ENCODE measurements at places on chromosomes 12 and 14. TPM values are rescaled to one million over a fixed set of nuclear protein-coding genes. Genes with fewer than 3 reads are reported as not detected.

OR10A7 gene
- not detected for total RNA-seq

DTX1 gene
- 8.1 TPM for total RNA-seq

PROX2 gene
- not detected for total RNA-seq

SNAPC1 gene
- total RNA-seq: 2.7 TPM

DDN gene
- total RNA-seq: not detected

DNA sequence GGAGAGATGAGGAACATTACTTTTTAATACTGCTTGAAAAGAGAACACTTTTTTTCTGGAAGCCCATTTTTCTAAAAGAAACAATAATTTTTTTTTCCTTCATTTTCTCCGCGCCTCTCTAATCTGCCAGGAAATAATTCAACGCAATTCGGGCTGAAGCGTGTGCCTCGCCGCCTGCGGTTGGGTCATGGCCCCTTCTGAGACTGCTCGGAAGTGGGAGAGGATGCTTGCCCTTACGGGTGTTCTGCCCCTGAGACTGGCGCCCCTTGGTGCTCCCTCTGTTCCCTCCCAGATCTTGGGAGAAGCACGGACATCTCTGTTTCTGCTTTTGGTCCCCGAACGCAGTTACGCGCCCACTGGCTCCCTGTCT is 332 bp upstream of the TBC1D30 start:
- H3K36me3 ChIP-seq: no peaks in the 10 kb centered on the region
- H3K4me3 ChIP-seq: no peak overlapping the region
- no peak overlapping the region for H3K27ac ChIP-seq
- H3K4me1 ChIP-seq: no peaks in the 10 kb centered on the region

- no peak overlapping the region for H3K4me3 ChIP-seq
- H3K27me3 ChIP-seq: no peaks in the 10 kb centered on the region
- DNase-seq: no peak
- H3K4me1 ChIP-seq: no peaks in the 10 kb centered on the region
These were observed 727.6 kb downstream of the DIO2 start for GRCh38 chr14:79483477-79484388.

DNA sequence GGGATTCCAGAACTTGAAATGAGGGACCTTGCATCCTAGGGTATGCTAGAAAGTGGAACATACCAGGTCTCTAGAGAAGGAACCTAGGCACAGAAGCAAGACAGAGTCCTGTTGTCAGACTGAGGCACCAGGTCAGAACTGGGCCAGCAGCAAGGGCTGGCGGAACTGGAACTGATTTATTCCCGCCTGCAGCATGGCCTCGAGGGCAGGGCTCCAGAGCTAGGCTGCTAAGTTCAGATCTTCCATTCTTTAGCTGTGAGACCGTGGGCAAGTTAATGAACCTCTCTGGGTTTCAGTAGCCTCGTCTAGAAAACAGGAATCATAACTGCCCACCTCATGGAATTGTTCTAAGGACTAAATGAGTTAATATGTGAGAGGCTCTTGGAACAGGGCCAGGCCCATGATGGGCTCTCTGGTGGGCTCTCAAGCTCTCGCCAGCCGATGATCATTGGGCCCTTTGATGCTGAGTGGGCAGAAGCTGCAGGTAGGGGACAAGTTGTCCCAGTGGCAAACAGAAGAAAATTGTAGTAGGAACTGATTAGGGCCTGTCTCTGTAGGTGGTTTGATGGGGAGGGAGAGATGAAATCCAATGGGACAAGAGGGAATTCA is 199.8 kb downstream of the ZFP36L1 start:
- no peaks in the 10 kb centered on the region for H3K36me3 ChIP-seq
- H3K4me3 ChIP-seq: no peak overlapping the region
- no peaks in the 10 kb centered on the region for H3K27me3 ChIP-seq
- H3K27ac ChIP-seq: no peak overlapping the region
- no peaks in the 10 kb centered on the region for H3K4me1 ChIP-seq

DNA sequence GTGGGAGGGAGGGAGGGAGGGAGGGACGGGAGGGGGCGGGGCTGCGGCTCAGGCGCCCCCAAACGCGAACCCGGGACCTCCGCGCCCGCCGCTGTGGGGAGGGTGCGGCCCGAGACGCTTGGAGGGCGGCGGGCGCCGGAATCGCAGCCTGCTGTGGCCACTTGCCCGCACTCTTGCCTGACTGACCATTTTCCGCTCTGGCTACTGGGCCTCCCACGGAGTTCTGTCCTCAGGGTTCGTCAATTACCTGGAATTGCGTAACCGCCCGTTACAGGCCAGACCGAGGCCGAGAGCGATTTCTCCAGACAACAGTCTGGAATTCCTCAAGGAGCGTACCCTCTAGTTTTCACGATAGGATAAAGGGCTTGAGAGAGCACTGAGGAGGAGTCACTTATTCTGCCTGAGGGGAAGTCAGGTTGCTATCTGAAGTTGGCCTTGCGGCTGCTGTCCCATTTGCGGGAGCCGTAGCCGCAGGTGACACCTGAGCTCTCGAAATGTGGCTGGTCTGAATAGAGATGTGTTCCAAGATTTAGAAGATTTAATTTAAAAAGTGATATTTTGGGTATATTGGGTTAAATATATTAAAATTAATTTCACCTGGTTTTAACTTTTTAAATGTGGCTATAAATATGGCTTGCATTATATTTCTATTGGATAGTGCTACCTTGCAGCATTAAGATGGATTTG is 446 bp upstream of the ZNF641 start:
- peaks cover 15% of the 10 kb centered on the region for H3K36me3 ChIP-seq
- peak overlapping the region; percentile 78 for H3K4me3 ChIP-seq
- no peaks in the 10 kb centered on the region for H3K27me3 ChIP-seq
- DNase-seq: no peak
- H3K27ac ChIP-seq: peak overlapping the region; percentile 96

- no peaks in the 10 kb centered on the region for H3K36me3 ChIP-seq
- no peak overlapping the region for H3K4me3 ChIP-seq
- no peaks in the 10 kb centered on the region for H3K27me3 ChIP-seq
- DNase-seq: no peak
- H3K4me1 ChIP-seq: no peaks in the 10 kb centered on the region
- no peak overlapping the region for H3K27ac ChIP-seq
These were observed 201.2 kb downstream of the NELL2 start for GRCh38 chr12:44674875-44675274.

DNA sequence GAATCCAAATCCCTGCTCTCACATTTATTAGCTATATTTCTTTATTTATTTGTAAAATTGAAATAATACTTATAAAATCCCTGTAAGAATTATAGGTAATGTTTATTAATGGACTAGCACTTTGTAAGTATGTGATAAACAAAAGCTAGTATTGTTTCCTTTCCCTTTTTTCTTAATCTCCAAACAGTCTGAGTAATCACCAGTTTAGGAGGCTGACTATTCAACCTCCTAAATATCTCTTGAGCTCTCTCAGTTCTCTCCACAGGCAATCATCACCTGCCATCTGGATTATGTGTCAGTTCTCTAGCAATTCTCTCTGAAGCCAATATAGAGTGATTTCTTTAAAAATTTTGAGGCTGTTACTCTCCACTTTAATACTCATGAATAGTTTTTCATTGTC is 9.2 kb upstream of the LYZ start:
- H3K4me3 ChIP-seq: no peak overlapping the region
- H3K36me3 ChIP-seq: no peaks in the 10 kb centered on the region
- no peaks in the 10 kb centered on the region for H3K27me3 ChIP-seq
- peaks cover 52% of the 10 kb centered on the region for H3K4me1 ChIP-seq
- no peak for DNase-seq
- peak overlapping the region; percentile 93 for H3K27ac ChIP-seq

DNA sequence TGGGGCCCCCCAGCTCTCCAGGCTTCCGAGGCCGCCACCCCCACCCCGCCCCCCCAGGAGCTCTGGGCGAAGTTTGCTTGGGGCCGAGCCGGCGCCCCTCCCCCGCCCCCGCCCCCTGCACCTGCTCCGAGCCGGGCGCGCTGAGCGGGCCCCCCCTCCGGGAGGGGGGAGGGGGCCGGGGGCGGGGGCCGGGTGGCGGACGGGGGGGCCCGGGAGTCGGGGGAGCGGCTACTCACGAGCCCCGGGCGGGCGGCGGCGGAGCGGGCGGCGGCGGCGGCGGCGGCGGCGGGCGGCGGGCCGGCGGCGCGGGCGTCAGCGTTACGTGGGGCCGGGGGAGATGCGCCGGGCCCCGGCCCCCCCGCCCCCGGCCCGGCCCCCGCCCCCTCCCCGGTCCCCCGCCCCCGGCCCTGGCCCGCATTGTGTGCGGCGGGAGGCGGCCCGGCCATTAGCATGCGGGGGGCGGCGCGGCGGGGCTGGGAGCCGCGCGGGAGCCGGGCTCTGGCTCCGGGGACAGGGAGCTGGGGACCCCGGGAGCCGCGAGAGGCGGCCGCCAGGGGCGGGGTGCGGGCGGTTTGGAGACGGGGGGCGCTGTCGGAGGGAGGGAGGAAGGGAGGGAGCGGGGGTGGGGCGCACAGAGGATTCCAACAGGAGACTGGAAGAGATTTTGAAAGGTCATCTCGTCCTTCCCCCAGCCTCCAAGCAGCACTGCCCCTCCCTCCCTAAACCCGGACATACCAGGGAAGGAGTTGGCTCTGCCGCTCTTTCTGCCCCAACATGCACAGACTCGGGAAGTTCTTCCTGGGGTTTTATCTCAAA is at the start of gene ZNF219:
Gene ZNF219 (minus strand): TSS at position 580 of the 816 bp plus-strand sequence. CDS start 5,064 bp downstream, outside the sequence.
- no peaks in the 10 kb centered on the region for H3K36me3 ChIP-seq
- no peaks in the 10 kb centered on the region for H3K27me3 ChIP-seq
- peak within 1 kb of the TSS; percentile 86 for H3K27ac ChIP-seq
- peak within 1 kb of the TSS; percentile 35 for H3K4me3 ChIP-seq
- DNase-seq: peak; percentile 65
- H3K4me1 ChIP-seq: no peaks in the 10 kb centered on the region

GRCh38 chr14:23146351-23146910 is 27.4 kb upstream of the CEBPE start:
- DNase-seq: no peak
- H3K27ac ChIP-seq: no peak overlapping the region
- H3K4me3 ChIP-seq: no peak overlapping the region
- H3K4me1 ChIP-seq: no peaks in the 10 kb centered on the region
- H3K36me3 ChIP-seq: no peaks in the 10 kb centered on the region
- no peaks in the 10 kb centered on the region for H3K27me3 ChIP-seq

DNA sequence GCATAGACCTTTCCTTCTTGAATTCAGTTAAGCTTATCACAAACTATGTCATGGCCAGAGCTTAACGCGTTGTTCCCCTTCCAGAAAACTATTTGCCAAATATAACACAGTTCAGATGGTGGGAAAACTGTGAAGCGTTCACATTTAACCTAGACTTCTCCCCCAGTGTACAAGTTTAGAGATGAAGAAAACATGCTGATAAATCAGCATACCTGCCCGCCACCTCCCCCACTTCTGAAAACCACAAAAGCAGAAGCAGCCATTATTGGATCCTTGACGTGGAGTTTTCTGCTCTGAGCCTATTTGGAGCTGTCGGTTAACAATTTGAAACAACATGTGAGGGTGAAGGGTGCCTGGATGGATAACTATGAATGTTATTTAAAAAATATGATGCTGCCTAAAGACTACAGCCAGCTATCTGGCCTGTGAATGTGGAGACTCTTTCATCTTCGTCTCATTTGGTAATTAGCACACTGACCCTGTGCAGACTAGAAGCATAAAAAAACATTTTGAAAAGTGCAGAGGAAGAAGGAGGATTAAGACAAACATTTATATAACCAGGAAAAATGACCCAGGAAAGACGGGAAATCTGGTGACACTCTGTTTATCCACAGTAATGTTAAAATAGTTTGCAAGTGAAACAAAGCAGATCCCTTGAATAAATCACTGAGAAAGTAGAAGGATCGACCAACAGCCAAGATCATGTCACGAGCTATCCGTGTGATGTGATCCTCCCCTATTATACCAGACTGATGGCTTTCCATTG is 408.2 kb downstream of the AEBP2 start:
- H3K4me3 ChIP-seq: no peak overlapping the region
- H3K4me1 ChIP-seq: peaks cover 6% of the 10 kb centered on the region
- H3K27ac ChIP-seq: peak overlapping the region; percentile 50
- no peaks in the 10 kb centered on the region for H3K36me3 ChIP-seq
- H3K27me3 ChIP-seq: no peaks in the 10 kb centered on the region
- DNase-seq: no peak

DNA sequence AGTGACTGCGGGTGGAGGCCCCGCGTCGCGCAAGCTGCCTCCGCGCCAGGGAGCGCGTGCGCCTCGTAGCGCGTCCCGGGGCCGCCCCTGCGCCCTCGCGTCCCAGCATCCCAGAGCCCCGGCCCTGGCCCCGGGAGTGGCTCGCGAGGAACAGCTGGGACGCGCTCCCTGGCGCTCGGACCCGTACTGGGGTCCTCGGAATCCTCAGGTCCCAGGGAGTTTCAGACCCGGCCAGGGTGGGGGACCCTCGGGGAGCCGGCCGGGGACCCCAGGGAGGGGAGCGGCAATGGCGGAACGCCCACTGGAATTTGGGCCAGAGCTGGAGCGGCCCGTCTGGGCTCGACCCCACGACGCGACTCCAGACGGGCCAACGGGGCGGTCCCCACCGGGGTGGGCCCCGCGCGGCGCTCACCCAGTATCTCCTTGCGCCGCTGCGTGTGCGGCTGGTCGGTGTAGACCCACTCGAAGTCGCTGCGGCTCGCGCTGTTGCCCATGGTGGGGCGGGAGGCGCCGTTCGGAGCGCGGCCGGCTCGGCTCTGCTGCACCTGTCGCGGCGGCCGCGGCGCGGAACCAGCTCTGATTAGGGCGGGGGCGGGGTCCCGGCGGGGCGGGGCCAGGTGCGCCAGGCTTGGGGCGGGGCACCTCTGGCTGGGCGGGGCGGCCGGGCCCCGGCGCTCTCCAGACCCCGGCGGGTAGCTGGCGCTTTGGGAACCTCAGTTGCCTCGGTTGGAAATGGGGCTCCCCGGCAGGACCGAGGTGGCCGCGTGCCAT is at the start of gene DEGS2:
Gene DEGS2 (minus strand): TSS at position 552 of the 771 bp plus-strand sequence. CDS start 58 bp downstream, at position 494.
- DNase-seq: peak; percentile 91
- no peaks in the 10 kb centered on the region for H3K36me3 ChIP-seq
- H3K27me3 ChIP-seq: no peaks in the 10 kb centered on the region
- peaks cover 10% of the 10 kb centered on the region for H3K4me1 ChIP-seq
- H3K4me3 ChIP-seq: peak within 1 kb of the TSS; percentile 60

GRCh38 chr14:61330511-61330910 is 9.1 kb downstream of the PRKCH start:
- no peaks in the 10 kb centered on the region for H3K36me3 ChIP-seq
- DNase-seq: no peak
- H3K27me3 ChIP-seq: no peaks in the 10 kb centered on the region

GRCh38 chr12:47281667-47282171 is 202.0 kb upstream of the AMIGO2 start:
- peaks cover 13% of the 10 kb centered on the region for H3K4me1 ChIP-seq
- no peak overlapping the region for H3K4me3 ChIP-seq
- no peaks in the 10 kb centered on the region for H3K36me3 ChIP-seq
- H3K27ac ChIP-seq: no peak overlapping the region
- no peak for DNase-seq
- no peaks in the 10 kb centered on the region for H3K27me3 ChIP-seq
